ENCODE measurements at places on chromosomes 6 and 20.

DNA sequence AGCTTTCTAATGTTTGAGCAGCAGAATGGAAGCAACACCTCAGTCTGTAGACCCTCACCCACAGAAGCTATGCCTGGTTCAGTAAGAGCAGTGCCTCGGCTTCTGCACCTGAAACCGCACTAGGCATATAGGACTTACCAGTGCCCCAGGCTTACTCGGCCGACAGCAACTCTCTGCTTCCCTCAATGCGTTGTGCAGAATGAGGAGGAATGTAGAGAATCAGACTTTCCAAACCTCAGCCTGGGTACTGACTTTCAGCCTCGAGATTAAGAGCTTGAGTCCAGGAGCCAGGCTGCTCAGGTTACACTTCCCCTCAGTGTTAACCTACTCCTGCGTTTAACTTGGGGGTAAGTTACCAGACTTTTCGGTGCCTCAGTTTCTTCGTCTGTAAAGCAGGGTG is 8.6 kb downstream of the EYA2 start:
- DNase-seq = no peak

GRCh38 chr20:496126-496696 is 33.9 kb upstream of the TBC1D20 start:
- no peak for DNase-seq

DNA sequence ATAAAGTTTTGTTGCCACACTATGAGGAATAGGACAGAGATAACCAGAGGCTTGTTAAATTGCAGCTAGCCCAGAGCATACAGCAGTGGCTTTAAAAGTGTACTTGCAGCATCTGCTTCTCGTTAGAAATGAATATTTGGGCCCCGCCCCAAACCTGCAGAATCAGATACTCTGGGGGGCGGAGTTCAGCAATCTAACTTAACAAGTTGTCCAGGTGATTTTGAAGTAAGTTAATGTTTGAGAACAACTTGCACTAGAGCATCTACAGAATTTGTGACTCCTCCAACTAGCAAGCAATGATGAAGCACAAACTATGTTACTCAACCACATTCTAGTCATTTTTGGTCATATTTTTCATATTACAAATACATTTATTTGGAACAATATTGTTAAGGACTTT is 10.6 kb upstream of the SUPT3H start:
- no peak for DNase-seq

GRCh38 chr20:9592419-9592818 is 78.0 kb downstream of the LAMP5 start:
- no peak for DNase-seq

- no peak for DNase-seq
These were observed 73.4 kb downstream of the ISM1 start for GRCh38 chr20:13294522-13294921.

DNA sequence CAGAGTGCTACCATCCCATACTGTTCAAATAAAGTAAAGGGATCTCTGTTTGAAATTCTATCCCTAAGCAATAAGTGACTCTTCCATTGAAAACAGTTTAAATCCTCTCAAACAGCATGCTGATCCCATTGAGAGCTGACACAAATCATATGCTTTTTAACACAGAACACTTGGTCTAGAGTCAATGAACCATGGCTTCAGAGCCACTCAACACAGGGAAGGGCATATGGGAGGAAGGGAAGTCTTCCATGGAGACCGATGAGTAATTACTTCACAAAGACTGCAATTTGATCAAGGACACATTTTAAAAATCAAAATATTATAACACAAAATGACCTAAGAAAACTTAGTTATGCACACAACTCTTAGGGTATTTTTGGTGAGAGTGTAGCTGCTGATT is 1073.0 kb upstream of the MAP3K7 start:
- DNase-seq = no peak

Data from activated CD8-positive, alpha-beta memory T cell treated with anti-CD3 and anti-CD28 coated beads for 48 hours (primary cell).